Hypothalamus (tissue), 51 donors: ENCODE measurements at places on chromosomes 11 and 22.

- DNase-seq: no peak
Measured at GRCh38 chr22:39234472-39234787, 10.4 kb downstream of the PDGFB start.

DNA sequence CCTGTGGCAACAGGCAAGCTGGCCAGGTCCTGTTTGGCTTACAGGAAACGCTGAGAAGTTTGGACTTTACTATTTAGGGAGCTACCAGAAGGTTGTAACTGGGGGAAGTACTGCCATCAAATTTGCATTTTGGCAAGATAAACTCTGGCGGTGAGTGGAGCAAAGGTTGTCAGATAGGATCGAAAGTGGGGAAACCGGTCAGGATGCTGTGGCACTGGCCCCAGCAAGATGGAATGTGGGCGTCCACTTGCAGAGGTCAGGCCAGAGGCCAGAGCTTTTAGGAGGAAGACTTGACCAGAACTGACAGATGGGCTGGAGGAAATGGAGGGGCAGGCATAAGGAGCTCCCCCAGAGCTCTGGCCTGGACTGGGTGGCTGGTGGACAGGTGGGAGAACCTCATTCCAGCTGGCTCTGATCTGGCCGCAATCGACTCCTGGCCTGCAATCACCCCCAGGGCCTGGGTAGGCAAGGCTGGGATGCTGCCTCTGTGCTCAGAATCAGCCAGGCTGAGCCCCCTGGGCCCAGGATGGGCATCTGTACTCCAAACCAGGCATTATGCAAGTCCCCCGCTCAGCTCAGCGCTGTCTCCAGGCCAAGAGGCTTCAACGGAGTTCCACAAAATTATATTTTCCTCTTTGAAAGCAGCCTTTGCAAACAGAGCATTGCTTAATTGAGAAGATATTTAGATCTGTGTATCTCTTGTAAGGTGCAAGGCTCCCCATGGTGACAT, 178.3 kb upstream of the NECTIN1 start:
- DNase-seq: no peak

- DNase-seq: no peak
Measured at GRCh38 chr11:56950510-56950909, 38.2 kb upstream of the OR5AK2 start.

DNA sequence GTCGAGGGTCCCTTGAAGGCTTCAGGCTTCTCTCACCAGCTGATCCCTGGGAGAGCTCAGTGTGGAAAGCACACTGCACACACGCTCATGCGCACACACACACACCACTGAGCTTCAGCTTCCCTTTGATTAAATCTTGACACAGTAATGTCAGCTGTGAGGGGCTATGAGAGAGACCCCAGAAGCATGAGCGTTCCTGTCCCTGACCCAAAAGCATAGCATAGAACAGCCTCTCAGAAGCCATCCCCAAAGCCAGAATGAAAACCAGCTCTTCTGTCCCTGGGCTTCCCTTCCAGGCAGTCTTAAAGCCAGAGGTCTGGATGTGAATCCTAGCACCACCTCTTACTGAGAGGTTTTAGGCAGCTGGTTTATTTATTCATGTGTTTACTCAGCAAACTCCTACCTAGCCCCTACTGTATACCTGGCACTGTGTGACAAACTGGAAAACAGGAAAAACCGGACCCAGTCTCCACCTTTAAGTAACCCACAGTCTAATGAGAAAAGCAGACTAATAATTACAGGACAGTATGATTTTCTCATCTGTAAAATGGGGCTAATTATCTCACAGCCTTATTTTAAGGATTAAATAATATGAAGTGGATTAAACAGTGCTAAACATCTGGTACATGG, 15.9 kb downstream of the GALNT18 start:
- DNase-seq: no peak

DNA sequence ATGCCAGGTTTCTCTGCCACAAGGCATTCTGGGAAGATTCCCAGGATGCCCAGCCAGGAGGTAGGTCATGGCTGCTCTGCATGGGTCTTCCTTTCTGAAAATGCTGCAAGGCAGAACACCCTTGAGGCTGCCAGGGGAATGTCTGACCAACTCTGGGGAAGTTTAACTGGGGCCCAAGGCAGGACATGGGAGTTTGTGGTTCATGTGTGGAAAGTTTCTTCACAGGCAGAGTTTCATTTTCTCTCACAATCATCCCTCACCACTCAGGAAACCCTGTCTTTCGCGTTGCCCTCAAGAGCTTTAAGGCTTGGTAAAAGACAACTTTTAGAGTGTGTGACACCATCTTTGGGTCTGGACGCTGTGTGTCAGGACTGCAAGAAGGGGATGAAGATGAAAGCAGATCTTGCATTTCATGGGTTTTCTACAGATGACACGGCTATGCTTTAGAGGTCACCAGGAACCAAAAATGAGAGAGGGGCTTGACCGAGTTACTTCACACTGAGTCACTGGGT, 133.5 kb downstream of the CD44 start:
- no peak for DNase-seq
